Fibroblast of mammary gland (primary cell): ENCODE measurements at places on chromosomes 1 and 21.
A peak's percentile ranks its signal among the peaks of the same experiment; 100 is the strongest.

DNA sequence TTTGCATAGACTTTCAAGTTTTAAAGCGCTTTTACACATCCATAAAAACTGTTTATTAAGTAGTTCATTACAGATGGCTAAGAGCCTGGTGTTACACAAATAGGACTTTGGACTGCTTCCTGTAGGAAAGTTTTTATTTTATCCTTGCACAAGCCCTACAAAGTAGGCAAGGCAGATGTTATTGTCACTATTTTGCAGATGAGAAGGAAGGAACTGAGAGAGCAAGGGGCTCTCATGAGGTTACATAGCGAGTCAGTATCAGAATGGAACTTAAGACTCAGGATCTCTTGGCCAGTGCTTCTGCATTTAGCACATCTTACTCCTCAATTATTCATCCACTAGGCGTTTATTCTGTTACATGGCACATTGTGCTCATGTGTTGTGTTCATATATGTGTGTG is 2.6 kb upstream of the MAPKAPK2 start:
- peak; percentile 51 for DNase-seq

DNA sequence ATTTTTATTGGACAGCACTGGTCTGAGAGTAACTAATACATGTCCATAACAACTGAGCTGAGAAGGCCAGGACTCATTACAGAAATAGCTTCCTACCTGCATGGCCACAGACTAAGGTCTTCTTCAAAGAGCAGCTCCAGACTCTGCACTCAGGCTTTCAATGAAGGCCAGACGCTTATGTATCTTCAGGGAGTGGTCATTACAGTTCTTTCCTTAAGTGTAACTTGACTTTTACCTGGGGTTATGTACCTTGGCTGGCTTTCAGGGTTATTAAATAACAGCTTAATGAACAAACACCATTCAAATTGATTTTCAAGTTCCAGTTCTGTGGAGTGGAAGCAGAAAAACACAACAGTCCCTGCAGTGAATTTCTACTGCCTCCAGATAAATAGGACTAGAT is 23.8 kb upstream of the SLC22A15 start:
- no peak for DNase-seq

GRCh38 chr21:41817228-41817627 is 50.4 kb upstream of the RIPK4 start:
- peak; percentile 81 for DNase-seq

- no peak for DNase-seq
These were observed 134.4 kb upstream of the PTBP2 start for GRCh38 chr1:96587222-96587621.

GRCh38 chr1:170583186-170583585 is 51.2 kb downstream of the GORAB start:
- no peak for DNase-seq

DNA sequence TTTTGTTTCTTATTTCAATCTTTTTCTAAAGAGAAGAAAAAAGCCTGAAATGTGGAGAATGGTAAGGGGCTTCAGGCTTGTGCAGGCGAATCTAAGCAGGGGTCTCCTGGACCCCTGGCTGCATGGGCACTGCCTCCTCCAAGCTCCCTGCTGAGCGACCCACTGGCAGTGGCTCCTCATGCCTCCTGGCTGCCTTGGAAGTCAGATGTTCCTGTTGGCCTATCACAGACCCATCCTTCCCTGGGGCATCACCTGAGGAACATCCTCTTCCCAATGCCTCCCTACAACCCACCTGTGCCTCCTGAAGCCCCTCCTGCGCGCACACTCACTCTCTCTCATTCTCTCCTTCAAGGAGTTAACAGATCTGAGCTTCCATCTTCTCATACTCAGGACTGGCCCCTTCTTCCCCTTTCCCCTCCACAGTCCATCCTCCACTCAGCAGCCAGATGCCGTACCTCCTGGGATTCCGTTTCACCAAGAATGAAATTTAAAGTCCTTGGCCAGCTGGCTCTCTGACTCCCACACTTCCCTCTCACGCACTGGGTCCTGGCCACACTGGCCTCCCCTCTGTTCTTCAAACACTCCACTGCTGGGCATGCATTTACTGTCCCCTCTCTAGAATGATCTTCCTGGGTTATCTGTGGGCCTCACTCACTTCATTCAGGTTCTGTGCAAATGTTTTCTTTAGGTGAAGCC is 41.7 kb downstream of the AZIN2 start:
- no peak for DNase-seq

DNA sequence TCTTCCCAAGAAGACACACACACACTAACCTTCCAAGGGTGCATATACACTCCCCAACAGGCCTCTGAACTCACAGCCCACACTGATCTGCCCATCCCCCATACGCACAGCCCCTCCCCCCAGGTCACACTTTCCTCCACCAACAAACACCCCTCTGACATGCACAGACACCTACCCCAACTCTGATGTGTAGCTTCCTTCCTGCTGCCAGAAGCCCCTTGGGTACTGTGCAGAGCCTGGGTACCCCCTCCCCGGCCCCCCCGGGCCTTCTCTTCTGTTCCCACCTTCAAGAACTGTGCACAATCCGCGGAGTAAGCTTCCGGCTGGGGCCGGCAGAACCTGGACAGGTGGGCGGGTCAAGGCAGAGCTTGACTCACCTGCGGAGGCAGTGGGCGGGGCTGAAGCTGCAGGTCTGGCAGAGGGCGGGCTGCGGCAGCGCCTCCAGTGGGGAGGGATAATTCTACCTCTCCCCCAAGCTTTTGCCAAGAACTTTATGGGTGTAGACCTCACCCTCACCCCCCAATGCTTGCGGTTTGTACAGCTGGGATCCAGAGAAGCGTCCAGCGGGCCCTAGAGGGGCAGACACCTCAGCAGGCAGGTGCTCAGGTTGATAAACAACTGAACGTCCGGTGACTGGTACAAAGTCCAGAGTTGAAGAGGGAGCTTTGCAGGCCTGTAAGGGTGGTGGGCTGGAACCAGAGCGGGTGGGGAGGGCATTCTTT is at the start of gene C1orf210:
C1orf210 (minus strand) TSS at position 313 of the 722 bp plus-strand sequence. CDS start 2,311 bp downstream, outside the sequence.
- DNase-seq, result no peak

GRCh38 chr1:22739648-22740385 is 29.2 kb downstream of the EPHB2 start:
- peak; percentile 90 for DNase-seq

DNA sequence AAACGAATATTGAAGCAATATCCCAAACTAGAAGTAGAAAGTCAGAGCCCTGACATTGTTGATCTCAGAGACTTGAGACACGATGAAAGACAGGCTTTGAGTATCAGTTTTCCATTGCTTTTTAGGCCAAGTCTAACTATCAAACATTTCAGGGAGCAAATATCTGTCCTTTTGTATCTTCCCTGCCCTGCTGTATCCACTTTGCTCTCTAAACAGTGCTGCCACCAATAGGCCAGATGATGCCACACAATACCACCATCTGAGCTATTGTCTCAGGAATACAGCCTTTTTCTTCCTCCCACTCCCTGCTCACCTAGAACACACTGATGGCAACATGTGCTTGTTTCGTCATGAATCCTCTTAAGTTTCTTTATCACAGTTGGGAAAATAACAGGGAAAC is 62.6 kb upstream of the SPAG17 start:
- DNase-seq, result peak; percentile 23

GRCh38 chr1:20233866-20234265 is 47.5 kb upstream of the PLA2G2C start:
- DNase-seq, result peak; percentile 7

DNA sequence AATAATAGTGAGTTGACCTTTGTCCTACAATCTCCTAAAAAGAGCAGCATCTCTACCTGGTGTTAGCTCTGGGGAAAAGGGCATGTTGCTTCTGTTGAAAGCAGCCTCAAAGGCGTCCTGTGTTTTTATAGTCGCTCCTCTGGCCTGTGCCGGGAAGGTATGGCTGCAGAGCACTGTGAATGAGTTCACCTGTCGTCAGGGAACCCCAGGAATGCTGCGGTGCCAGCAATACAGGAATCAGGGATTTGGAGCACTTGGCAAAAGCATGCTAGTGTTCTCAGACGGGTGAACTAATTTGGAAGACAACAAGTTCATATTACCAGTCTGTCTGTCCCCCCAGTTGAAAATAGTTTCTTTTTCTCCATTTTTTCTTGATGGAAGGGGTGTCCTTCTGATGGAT is 60.3 kb upstream of the PGD start:
- DNase-seq, result no peak

DNA sequence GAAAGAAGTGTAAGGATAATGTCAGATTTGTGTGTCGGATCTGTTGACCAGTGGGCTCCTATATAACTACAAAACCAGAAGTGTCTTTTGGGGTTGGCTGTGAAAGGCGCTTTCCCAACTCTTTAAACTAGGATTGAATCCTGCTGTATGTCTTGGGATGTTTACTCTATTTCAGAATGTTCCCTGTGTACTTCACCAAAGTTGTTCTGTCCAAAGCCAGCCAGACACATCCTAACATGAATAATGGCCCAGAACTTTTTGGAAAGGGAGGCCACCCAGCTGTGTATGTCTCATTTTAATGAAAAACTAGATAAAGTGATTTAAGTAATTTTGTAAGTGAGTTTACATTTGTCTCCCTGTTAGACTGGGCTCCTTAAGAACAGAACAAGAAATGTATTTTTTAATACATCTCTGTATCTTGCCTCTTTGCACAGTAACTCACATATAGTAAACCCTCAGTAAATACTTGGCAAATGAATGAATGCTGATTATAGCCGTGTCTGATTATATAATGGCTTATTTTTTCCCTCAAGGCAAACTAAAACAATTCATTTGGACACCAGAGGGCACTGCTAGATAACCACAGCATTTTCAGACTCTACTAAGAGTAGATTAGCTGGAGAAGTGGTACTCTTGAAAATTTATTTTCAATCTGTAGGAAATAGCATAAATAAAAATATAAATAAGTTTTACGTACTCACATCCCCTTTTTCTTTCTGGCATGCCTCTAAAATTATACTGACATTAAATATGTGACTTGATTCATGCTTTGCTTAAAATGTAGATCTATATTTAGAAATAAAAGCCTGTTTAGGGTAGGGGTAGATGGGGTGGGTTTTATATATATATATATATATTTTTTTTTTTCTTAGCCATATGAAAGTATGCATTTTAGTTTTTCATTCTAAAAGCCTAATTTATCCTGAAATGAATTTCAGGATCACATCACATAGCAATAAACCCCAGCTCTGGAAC is 23.8 kb downstream of the TSEN15 start:
- peak; percentile 70 for DNase-seq

DNA sequence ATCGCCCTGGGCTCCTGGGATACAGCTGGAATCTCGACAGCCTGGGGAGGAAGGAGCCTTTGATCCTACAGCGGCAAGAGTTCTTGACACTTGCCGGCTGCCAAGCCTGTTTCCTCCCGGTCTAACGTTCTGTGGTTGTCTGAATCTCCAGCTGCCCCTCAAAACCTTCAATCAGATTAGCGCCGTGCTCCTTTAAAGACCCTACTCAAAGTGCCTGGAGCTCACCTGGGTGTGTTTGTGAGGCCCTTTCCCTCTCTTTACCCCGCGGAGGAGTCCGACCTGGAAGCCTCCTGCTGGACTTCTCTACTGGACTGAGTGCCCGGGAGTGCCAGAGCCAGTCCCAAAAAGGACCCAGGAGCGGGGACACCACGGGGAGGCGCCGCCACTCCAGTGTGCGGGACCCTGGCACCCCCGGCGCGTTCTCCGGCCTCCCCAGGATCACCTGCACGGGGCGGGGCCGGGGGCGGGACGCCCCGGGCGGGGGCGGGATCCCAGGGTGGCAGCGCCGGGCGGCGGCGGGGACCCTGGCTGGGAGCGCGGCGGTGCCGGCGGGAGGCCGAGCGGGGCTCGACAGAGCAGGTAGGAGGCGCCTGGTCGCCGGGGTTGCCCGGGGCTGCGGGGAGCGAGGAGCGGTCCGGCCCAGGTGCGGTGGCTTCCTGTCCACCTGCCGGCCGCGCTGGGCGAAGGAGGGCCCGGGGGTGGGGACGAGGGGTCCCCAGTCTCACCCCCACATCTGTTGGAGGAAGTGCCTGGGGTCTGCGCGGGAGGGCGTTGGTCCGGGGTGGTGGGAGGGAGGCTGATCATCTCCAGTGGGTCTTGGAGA is at the start of gene NCMAP:
NCMAP (plus strand) TSS at position 497 of the 823 bp plus-strand sequence. CDS start 39,344 bp downstream, outside the sequence.
- no peak for DNase-seq

GRCh38 chr1:209884665-209885117 is 53.3 kb upstream of the SYT14 start:
- peak; percentile 100 for DNase-seq

- DNase-seq, result peak; percentile 12
These were observed 809.3 kb downstream of the NCAM2 start for GRCh38 chr21:21807598-21807903.

DNA sequence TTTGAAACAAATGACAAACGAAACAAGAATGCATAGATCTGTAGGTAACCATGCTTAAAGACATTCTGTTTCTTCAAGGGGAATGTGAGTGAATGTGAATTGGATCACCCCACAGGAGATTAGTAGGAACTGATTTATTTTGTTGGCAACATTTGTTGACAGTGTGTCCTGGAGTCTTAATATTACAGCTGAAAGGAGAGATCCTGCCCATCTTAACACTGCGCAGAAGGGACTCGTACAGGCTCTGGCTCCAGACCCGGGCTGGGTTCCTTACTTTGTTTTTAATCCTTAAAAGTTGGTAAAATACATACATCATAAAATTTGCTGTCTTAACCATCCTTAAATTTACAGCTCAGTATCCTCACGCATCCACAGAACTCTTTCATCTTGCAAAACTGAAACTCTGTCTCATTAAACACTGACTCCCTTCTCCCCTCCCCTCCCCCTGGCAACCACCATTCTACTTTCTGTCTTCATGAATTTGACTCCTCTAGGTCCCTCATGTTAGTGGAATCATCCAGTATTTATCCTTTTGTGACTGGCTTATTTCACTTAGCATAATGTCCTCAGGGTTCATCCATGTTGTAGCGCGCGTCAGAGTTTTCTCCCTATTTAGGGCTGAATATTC is 74.1 kb downstream of the GALNT2 start:
- peak; percentile 73 for DNase-seq

- DNase-seq, result peak; percentile 2
These were observed 19.2 kb downstream of the NFASC start for GRCh38 chr1:204889681-204890383.

- DNase-seq, result no peak
These were observed 2.8 kb downstream of the PAQR7 start for GRCh38 chr1:25872713-25873112.

DNA sequence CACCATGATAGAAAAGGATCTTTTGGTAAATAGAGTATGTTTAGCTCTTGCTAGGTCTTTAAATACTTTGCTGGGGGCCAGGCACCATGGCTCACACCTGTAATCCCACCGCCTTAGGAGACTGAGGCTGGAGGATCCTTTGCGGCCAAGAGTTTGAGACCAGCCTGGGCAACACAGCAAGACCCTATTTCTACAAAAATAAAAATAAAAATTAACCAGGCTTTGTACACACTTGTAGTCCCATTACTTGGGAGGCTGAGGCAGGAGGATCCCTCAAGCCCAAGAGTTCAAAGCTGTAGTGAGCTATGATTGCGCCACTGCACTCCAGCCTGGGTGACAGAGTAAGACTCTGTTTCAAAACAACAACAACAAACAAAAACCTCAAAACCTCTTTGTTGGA is 1.1 kb upstream of the KCNE2 start:
- DNase-seq, result no peak

DNA sequence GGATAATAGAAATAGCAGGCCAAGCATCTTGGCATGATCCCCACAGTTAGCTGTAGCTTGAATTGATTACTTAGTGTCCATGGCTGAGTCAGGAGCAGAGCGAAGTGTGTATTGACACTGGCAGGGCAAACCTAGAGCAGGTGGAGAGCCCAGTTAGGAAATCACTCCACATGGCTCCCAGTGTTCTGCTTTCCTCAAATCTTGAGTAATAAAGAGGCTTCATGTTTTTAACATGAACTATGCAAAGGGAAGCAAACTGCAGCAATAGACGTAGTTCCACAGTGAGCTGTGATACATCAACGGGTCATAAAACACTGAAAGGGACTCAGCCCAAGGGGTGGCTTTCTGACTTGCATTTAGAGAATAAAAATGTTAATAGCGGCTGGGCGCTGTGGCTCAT is 28.9 kb downstream of the RHEX start:
- DNase-seq, result no peak

- no peak for DNase-seq
These were observed 453 bp upstream of the TTLL10 start for GRCh38 chr1:1173061-1173792.
